ENCODE measurements at places on chromosomes 4 and X.

GRCh38 chr4:84091266-84091665, 407.8 kb downstream of the NKX6-1 start:
- DNase-seq: no peak

- DNase-seq: no peak
Measured at GRCh38 chr4:158530381-158530780, 8.7 kb downstream of the RXFP1 start.

GRCh38 chrX:3990569-3990968, 277.1 kb upstream of the PRKX start:
- DNase-seq: no peak

- DNase-seq: no peak
Measured at GRCh38 chr4:10403633-10404445, 53.4 kb downstream of the ZNF518B start.

GRCh38 chr4:168900080-168900479, 110.0 kb downstream of the CBR4 start:
- DNase-seq: peak; percentile 89

- DNase-seq: no peak
Measured at GRCh38 chrX:38859602-38860001, 58.3 kb downstream of the MID1IP1 start.

DNA sequence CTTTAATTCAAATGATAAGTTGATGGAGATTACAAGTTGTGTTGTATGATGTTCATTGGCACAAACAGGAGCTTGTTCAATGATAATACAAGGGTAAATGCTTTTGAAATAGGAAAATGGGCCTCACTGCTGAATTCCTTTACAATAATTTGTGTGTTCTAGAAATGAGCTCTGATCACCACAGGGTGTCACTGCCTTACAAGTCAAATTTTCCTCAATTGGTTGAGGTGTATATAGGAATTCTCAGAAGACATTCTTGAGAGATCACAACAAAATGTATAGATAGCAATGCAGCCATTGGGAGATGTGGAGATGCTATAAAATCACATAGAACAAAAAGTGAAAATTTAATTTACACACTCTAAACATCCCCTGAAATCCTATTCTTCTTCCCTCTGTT, 49.6 kb downstream of the KLF8 start:
- DNase-seq: no peak

DNA sequence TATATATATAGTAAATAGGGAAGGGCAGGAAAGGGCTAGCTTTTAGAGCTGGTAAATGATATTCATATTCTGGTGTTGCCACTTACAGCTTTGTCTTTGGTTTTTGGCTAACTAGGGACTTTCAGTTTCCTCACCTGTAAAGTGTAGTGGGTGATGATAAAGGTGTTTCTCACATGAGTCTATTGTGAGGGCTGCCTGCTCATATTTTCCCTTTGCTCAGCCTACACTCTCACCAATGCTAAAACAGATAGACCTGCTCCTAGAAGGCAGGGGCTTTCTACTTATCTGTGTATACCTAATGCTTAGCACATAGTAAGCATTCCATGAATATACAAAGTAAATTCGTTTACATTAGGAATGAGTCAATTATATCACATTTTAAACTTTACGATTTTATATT, 137.2 kb upstream of the HS3ST1 start:
- no peak for DNase-seq

- no peak for DNase-seq
Measured at GRCh38 chr4:152610131-152610530, 69.7 kb downstream of the TMEM154 start.

GRCh38 chrX:121298499-121298898, 251.1 kb downstream of the GLUD2 start:
- no peak for DNase-seq

GRCh38 chrX:28850955-28851354, 263.7 kb downstream of the IL1RAPL1 start:
- DNase-seq: no peak

GRCh38 chr4:53121264-53121865, 244.5 kb downstream of the SCFD2 start:
- DNase-seq: no peak

- no peak for DNase-seq
Measured at GRCh38 chr4:159871141-159871540, 768.3 kb downstream of the RAPGEF2 start.

GRCh38 chr4:154467886-154468285, 23.7 kb downstream of the DCHS2 start:
- no peak for DNase-seq

DNA sequence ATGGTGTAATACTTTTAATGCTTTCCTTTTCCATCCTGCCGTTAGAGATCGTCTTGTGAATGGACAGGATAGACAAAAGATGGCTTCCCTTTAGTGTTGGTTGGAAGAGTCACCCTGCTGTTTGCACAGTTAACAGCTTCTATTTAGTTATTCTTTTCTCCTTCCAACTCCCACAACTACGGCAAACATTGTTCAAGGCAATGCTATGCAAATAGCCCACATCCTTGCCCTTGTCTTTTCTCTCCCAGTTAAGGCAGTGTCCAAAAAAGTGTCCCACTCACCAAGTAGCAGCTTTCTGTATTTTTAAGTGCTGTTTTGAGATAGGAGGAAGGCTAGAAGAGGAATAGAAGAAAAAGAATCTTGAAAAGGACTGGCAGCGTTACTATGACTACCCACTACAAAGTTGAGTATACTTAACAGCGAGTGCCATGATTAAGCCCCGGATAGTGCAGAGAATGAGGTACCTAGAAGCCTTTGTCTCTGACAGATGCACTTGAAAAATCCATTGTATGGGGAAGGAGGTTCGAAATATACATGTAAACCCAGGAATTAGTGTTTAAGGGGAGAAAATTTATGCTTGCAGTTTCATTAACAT, 12.1 kb upstream of the RUFY3 start:
- DNase-seq: no peak

GRCh38 chr4:95165926-95166524, 382.7 kb downstream of the UNC5C start:
- DNase-seq: no peak

DNA sequence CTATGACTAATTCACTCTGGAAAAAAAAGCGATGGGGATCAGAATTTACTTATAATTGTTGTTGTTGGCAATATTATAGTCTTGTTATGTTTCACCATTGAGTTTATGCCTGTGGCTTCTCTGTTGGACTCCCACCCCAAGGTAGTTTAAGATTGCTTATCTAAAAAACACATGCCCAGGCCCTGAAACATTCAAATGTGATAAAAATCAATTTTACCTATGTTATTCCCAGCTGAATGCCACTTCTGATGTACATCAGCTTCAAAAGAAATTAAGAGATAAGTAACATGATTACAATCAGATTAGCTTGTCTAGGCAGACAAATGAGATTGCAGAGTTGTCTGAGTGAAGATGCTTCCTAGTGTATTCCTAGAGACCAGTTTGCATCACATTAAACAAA, 484.7 kb downstream of the PCDH7 start:
- DNase-seq: no peak

DNA sequence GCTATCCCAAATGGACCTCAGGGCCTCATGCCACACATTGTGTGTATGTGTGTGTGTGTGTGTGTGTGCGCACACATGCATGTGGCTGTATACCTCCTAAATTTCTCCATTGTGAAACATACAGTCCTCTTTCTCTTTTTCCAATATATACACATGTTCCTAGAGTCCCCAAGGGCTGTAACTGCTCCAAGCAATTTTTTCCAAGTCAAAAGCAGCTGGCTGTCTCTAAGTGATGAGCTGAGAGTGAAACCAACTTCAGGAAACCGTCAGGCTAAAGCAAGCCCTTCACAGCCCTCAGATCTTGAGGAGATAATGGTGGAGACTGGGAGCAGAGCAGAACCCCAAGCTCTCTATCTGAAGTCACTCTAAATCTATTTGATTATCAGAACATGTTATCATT, 496.1 kb upstream of the DIPK2B start:
- DNase-seq: no peak

GRCh38 chr4:1490654-1491327, 84.5 kb upstream of the NKX1-1 start:
- peak; percentile 71 for DNase-seq

DNA sequence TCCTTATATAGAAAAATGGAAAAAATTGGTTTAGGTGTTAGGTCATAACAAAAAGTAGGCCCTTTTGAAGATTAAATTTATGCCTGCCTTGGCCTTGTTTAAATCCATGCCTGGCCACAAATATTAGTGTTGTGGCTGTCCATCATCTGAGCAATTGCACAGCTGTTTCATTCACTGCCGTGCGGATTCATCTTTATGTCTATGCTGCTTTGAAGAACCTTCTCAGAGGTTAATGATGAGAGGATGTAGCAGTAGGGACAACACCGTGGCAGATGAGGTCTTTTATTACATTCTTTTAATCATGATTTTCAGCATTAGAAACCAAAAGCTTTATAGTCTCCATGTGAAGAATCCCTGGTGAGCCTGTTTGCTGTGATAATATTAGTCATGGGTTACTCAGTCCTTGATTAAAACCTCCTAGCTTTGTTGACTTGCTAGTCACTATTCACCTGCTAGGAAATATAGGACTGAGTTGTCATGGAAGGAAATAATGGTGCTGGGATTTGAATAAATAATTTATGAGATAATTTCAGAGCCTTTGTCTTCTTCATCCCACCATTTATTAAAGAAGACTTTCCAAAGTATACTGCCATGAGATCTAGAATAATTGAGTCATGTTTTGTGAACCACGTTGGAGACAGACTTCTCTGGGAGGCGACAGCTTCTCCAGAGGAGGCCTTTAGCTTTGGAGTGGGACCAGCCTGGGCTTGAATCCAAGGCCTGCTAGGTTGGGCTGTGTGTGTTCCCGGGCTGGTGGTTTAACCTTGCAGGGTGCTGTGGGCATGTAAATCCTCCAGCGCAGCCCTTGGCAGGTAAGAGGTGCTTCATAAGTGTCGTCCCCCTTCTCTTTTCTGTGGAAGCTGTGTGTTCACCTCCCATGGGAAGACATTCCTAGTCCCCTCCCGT, 53.5 kb downstream of the PTTG2 start:
- DNase-seq: no peak

DNA sequence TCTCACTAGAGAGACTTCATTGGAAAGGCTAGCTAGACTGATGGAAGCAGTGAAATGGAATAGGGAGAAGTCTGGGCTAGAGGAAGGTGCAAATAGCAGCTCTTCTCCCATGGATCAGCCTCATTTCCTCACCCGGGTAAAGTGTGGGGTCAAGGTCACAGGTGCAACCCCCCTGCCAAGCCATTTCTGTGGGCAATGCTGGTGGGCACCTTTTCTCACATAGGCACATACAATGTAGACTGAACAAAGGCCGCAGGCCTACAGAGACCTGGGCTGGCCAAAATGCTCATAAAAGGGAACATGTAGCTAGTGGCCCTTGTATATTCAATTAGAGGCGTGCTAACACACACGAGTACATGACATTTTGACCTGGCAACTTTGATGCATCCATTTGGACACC, 71.5 kb upstream of the EFNB1 start:
- DNase-seq: no peak

DNA sequence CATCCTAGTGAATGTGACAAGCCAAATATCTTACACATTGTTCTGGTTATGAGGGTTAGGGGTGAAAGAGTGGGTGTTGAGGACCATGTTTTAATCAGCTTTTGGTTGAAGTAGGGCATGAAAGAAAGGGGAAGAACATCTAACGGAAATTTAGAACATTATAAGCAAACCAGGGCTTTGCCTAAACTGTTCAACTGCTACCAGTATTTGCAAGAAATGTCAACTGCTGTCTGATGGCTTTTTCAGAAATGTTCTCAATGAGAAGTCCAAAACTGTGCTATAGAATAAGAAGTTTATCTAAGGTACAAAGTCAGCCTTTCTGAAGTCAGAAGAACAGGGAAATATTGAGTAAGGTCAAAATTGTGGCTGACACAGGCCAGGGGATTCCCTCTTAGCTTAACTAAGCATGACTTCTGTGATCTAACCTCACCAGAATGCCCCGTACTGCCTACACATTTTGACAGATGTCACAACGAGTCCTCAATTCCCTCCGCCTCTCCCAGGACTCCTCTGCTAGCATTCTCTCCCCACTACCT, 67.1 kb downstream of the DTHD1 start:
- DNase-seq: no peak

- DNase-seq: no peak
Measured at GRCh38 chr4:70239131-70239883, 3.1 kb upstream of the CSN3 start.

DNA sequence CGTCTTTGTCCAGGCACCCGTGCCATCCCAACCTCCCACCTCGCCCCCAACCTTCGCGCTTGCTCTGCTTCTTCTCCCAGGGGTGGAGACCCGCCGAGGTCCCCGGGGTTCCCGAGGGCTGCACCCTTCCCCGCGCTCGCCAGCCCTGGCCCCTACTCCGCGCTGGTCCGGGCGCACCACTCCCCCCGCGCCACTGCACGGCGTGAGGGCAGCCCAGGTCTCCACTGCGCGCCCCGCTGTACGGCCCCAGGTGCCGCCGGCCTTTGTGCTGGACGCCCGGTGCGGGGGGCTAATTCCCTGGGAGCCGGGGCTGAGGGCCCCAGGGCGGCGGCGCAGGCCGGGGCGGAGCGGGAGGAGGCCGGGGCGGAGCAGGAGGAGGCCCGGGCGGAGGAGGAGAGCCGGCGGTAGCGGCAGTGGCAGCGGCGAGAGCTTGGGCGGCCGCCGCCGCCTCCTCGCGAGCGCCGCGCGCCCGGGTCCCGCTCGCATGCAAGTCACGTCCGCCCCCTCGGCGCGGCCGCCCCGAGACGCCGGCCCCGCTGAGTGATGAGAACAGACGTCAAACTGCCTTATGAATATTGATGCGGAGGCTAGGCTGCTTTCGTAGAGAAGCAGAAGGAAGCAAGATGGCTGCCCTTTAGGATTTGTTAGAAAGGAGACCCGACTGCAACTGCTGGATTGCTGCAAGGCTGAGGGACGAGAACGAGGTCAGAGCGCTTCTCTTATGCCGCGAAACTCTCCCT, at the start of gene TET2:
Gene TET2 (plus strand): TSS at position 601 of the 740 bp plus-strand sequence. CDS start 87,067 bp downstream, outside the sequence.
- peak; percentile 93 for DNase-seq

GRCh38 chr4:119000400-119000799, 111.7 kb downstream of the SYNPO2 start:
- DNase-seq: no peak

- no peak for DNase-seq
Measured at GRCh38 chrX:40933132-40933705, 152.0 kb upstream of the USP9X start.

DNA sequence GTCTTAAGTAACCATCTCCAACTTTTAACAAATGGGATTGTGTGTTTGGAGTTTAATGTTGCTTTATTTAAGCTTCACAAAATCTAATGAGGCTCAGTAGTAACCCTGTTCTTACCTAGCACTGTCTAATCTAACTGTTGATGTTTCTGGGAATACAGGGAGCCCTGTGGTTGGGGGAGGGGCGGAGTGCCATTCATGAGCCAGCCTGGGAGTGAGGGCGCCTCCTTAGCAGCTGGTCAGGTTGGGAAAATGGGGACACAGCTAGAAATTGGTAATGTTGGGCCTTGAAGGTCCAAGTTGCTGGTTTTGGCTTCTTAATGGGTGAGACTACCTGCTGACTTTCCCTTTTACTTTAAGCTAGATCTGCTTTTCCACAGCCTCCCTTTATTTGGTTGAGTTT, 22.9 kb upstream of the TADA2B start:
- peak; percentile 73 for DNase-seq

Data from posterior vena cava (tissue), 2 donors.